ENCODE measurements at places on chromosomes 4 and X.

GRCh38 chr4:38678078-38678477 is 14.1 kb downstream of the KLF3 start:
- no peak for DNase-seq

DNA sequence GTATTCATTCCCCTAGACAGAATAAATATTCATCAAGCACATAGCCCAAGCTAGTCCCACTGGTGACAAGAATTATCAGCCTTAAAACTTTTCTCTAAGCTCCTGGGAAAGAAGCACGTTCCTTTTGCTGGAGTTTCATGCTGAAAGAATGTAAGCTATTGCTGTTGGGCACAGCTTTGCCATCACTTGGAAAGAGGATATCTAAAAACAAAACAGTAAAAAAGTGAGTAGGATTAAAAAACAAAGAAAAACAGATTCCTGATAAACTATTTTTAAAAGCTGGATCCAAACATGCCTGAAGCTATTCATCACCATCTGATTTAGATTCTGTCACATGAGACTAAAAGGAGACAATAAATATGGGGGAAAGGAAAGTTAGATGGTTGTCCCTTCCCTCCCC is 176.8 kb downstream of the SCFD2 start:
- no peak for DNase-seq

DNA sequence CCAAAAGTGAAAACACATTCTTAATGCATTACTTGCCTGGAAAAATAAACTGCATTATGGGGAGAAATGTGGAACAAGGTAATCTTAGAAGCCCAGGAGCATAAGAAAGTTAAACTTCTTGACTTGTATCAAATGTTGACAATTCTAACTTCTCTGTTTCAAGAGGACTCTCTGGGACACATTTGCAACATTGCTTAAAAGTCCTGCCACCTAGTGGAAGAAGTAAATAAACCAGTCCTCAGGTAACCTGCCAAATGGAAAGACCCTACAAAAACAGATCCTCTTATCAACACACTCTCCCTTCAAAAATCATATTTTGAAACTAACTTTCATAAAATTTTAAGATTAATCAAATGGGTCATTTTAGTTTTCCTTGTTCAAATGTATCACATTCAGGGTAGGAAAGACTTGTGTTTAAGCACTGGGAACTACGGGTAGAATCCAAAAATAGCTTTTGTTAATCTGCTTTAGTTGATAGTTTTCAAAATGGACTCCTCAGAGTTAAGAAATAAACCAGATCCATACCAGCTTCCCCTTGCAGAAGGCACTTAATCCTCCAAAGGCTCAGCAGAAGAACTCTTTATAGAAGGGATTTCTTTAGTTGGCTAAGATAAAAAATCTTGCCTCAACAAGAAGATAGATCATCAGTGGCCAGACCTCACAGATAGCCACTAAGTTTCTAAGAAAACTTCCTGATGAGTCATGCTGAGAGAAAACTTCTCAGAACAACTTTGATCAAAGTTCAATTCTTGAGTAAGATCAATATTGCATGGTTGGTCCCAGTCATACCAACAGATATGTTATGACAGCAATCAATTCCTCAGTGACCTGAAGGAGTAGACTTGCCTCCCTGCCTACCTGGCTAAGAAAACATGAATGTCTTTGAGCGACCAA is 141.7 kb downstream of the HHIP start:
- DNase-seq = no peak

DNA sequence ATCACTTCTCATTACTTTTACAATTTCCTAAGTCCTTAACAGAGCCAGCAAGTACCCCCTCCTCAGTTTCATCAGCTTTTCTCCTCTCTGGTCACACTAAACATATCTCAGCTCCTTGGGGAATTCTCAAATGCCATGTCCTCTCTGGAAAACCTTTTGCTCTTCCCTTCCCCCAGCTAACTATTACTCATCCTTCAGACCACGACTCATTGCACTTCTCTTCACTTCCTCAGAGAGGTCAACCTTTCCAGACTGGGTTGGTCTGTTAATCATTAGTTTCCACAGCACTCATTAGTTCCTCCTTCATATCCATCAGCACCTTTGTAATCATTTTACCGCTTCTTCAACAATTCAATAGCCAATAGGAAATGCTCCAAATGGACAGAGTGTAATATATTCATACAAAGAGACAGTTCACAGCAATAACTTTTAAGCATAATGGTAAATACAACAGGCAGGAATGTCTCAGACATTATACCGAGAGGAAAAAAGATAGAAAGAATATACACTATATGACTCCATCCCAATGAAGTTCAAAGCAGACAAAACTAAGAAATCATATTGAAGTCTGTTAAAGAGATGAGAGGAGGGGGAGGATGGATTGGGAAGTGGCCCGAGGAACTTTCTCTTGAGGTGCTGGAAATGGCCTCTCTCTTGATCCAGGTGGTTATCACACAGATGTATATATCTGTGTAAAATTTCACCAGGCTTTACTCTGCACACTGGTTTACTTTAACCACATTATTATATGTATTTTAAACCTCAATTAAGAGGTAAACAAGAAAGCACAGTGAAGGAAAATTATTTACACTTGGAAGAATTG is 39.6 kb downstream of the DDX60L start:
- DNase-seq = no peak

GRCh38 chrX:136468391-136469103 is 19.2 kb upstream of the BRS3 start:
- DNase-seq = no peak

DNA sequence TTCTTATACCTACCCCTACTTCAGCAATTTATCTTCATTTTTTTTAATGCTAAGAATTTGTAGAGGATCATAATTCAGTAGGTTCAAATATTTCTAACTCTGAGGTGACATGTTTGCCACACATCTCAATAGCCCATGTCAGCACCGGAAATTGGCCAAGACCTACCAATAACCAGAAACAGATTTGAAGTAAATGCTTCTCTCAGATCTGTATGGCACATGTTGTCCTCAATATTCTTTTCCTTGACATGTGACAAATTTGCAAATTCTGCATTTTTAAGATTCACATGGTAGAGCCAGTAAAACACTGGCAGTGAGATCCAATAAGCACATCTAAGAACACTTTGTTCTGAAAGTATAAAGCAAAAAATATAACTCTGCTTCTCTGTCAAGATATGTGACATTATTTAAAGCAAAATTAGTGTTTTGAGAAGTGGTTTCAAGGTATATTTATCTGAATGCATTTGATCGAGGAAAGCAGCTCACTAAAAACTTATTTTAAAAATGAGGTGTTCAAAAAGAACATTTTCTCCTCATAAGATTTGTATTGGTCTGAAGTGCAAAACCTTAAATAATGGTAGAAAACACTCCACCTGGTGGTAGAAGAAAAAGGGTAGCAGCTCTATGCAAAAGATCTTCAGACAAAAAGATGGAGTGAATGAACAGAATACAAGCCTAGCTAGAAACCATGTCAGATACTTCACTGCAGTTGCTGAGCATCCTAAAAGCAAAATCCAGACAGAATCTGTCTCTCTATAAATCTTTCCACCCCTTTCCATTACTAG is 513.8 kb upstream of the FAM241A start:
- DNase-seq = no peak

DNA sequence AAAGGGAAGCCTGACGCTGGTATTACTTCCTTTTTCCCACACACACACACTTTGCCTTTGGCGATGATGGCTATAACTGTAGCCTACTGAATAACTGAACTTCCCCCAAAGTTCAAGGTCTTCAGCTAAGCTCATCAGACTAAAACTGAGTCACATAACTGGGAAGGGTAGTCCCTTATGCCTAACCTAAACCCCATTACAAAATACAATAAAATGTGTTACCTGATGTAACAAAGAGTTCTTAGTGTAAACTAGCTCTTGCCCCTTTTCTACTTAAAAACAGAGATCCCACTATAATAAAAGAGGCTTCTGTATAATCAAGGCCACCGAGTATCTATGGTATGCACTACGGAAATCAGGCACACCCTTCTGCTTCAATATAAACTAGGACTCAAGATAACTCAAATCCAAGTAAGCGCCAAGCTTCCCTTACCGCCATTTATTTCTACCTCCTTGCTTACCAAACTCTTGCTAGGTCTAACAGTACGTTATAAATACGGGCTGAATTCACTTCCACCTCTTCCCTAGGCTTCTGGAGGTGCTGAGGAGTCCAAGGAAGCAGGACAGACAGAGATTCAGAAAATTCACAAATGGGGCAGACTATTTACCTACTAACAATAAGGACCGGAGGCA is 2.4 kb downstream of the OTUD4 start:
- DNase-seq = no peak

GRCh38 chr4:13982010-13982409 is 354.5 kb upstream of the BOD1L1 start:
- no peak for DNase-seq

DNA sequence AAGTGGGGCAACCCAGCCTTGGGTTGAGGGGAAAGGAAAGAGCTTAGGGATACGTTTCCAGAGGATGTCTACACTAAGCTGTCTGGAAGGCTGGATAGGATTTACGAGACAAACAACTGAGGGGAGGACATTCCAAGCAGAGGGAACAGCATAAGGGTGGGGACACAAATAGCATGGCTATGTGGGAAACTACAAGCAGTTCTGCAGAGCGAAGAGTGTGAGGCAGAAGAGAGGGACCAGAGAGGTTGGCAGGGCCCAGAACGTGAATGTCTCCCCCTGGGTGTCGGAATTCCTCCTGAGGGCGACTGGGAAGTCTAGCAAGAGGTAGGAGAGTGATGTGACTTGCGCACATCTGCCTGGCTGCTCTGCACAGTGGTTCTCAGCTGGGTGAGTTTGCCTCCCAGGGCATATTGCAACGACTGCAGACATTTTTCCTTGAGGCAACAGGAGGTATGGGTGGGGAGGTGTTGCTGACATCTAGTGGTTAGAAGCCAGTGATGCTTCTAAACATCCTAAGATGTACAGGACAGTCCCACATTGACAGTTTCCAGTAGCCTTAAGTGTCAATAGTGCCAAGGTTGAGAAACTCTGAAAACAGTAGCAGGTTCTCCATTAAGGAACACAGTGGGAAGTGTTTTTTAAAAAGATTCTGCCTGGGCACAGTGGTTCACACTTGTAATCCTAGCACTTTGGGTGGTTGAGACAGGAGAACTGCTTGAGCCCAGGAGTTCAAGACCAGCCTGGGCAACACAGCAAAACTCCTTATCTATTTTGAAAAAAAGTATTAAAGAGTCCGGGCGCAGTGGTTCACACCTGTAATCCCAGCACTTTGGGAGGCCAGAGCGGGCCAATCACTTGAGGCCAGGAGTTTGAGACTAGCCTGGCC is 9.2 kb downstream of the NDUFA1 start:
- no peak for DNase-seq

DNA sequence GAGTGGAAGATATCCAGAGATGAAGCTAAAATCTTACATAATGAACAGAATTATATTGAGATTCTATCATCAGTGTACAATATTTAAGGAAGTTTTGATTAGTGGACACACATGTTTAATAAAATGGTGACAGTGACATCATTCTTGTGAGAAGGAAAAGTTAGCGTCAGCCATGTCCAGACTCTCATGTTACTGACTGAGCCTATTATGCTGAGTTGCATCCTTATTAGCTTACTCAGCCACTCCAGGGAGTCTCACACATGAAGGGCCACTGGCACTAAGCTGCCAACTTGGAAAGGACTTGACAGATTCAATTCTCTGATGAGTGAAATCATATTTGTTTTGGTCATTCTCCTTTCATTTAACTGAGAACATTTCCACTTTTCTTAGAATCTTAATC is 170.6 kb downstream of the BANK1 start:
- DNase-seq = no peak

DNA sequence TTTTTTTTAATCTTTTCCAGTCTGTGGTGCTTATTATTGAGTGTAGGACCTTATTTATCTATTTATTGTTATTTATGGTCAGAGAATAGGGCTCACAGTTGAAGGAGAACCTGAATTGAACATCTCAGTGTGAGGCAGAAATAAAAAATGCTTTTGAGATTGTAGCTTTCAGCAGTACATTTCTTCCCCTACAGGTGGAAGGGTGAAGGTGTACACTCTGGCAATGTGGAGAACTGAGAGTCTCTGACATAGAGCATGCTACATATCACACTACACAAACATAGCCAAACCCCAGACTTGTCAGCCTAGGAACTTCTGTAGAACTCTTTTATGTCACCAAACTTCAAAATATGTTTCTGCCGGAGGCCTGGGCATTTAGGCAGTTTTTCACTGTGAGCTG is 140.2 kb downstream of the STIM2 start:
- DNase-seq = no peak

DNA sequence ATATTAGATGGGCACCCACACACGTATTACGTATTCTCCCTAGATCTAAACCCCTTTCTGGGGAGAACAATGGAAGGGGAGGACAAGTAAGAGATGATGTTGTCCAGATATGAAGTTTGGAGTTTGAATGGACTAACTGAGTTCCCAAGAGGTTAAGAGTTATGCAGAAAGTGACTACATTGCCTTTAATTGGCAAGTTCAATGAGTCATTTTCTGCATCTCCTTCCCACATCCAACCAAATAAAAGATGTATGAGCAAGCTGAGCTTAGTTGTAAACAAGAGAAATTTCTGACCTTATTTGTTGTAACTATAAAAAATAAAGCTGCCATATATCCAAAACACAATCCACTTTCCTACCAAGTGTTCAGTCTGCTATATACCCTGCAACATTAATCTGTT is 50.5 kb downstream of the TIGD2 start:
- no peak for DNase-seq

- no peak for DNase-seq
These were observed 815 bp downstream of the FAM53A start for GRCh38 chr4:1683261-1683735.

DNA sequence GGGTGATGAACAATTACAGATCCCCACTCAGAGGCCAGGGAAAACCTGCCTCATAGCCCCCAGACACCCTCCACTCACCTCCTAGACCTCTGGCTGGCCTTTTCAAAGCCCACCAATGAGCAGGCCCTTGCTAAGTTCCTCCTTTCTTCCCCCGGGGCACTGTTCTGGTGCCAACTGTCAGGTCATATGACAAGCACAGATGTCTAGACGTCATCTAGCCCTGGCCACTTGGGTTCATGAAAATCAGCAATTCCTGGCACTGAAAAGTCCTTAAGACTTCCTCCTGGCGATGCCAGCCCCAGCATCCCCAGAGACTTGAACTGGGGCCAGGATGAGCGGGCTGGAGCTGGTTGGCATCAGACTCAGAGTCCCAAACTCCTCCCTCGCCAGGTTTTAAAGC is 115.6 kb upstream of the NALF2 start:
- no peak for DNase-seq

DNA sequence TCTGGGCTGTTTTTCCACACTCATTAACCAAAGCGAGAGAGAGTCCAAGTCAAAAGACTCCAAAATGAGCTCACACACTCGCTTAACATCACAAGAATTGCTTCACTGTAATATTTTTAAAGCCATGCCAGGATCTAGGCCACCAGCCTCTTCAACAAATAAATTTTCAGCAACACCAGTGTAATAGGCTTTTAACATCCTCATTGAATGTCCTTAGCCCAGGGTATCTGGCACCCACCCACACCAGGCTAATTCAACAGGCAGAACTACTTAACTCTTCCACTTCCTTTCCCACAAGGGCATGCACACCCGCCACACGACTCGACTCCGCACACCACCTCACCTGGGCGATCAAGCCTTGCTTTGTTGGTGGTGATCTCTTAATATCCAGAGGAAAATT is 34.2 kb downstream of the FAT1 start:
- no peak for DNase-seq

All from stimulated activated CD8-positive, alpha-beta memory T cell treated with anti-CD3 and anti-CD28 coated beads, Interleukin-12 subunit alpha, Interleukin-12 subunit beta, amount 100 ng/mL, for 4 hours (primary cell).